ENCODE measurements at places on chromosomes 7 and 10.

- peak; percentile 67 for DNase-seq
These were observed 18.3 kb downstream of the LRRC20 start for GRCh38 chr10:70363971-70364771.

DNA sequence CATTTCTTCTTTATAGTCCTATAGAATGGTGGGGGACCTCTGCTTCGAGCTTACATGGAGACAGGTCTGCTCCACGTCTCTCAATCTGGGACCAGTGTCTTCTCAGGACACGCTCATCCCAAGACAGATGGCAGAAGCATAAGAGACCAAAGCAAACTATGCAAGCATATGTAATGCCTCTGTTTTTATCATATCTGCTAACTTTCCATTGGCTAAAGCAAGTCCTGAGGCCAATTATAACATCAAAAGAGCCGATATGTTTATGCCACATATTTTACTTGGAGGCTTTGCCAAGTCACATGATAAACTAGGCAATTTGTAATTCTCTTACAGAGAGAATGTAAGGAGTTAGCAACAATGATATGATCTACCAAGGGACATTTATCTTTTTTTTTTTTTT, 102.6 kb upstream of the NRBF2 start:
- DNase-seq: no peak

DNA sequence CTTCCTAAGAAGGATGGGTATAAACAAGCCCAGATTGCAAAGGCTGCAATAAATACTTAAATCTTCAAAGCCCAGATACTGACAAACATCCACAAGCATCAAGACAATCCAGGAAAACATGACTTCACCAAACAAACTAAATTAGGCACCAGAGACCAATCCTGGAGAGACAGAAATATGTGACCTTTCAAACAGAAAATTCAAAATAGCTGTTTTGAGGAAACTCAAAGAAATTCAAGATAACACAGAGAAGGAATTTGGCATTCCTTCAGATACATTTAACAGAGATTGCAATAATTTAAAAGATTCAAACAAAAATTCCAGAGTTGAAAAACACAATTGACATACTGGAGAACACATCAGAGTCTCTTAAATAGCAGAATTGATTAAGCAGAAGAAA, 23.0 kb downstream of the GSDME start:
- no peak for DNase-seq

GRCh38 chr7:139782932-139783331, 5.1 kb upstream of the HIPK2 start:
- DNase-seq: no peak

- no peak for DNase-seq
These were observed 9.5 kb downstream of the EPHA1 start for GRCh38 chr7:143399151-143399550.

GRCh38 chr7:2601065-2601464, 30.7 kb upstream of the TTYH3 start:
- DNase-seq: no peak

DNA sequence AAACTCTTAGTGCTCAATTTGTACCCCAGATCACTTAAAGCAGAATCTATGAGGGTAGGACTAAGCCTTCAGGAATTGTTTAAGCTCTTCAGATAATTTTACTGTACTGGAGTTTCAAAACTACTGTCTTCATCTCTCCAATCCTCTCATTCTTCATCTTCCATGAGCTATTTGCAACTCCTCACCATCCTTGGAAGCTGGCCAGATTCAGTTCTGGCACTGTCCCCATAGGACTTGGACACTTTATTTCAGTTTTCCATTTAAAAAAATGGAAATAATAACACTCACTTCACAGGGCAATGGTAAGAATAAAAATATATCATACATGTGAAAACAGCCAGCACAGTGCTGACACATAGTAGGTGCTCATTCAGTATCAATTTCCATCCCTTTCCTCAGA, 74.6 kb downstream of the PPP1R17 start:
- DNase-seq: no peak

DNA sequence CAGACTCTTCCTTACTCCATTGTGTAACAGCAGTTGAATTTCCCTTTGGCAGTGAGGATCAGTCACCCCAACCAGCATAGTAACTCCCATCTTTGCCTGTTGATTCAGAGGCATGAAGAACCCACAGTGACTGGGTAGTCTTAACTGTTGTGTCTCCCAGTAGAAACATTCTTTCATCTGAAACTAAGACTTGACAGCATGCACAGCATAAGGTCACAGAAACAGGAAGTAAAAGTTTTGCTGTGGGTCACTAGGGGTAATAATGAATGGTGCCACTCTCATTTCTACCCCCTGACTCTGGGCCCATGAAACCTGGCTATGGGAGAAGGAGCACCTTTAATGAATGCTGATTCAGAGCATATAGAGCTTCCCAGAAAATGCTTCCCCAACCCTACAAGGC, 8.3 kb upstream of the FRMPD2 start:
- DNase-seq: no peak

DNA sequence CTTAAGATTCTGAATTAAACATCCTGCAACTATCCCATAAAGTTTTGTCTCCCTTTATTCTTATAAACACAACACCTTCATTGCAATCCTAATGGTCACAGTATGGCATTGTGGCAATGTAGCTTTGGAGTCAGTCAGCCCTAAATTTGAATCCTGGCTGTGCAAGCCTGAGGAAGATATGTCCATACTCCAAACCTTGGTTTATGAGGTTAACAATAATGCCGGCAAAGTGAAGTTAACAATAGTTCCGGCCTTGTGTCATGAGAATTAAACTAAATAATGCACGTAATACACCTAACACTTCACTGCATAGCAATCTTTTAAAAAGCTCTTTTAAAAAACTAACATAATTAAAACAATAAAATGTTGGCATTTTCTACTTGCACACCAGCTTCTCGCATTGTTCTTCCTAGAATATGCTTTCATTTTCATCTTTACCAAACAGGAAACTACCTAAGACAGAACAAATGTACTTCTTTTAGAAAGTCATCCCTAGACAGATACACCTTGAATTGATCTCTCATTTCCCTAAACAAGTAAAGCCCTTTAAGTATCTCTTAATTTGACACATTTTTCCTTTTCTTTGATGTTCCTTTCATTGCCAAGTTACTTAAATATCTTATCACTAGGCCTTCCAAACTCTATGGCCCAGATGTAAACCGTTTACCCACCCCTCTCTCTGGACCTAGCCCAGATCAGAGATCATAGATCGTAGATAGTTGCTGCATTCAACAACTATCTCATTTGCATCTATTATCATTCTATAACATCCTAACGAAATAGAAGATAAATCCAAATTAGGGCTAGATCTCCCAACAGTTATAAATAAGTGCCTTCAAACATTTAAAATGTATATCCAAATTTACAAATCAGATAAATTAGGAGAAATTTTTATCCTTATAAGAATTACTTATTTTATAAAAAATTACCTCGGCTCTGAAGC, 66.7 kb downstream of the CREB3L2 start:
- no peak for DNase-seq

DNA sequence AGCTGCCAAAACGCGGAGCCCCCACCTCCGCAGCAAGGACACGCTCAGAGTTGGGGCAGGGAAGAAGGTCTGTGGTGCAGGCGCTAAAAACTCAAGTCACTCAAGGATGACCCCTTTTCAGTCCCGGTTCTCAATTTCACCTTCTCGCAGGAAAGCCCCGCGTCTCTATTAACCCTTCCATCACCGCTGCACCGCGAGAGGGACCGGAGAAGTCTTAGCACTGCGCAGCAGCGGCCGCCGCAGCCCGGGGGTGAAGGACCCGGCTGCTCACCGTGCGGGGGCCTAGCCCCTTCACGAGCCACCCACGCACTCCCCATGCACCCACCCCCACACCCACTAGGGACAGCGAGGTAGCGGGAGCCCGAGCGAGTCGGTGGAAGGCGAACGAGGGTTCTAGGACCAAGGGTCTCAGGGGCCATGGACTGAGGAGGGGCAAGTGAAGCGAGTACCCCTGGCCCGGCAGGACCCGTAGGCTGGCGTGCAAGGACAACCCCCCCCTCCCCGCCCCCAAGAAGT, 162.9 kb downstream of the SH3PXD2A start:
- no peak for DNase-seq

- no peak for DNase-seq
These were observed at the start of gene SEMA4G for GRCh38 chr10:100969187-100970075. TSS of gene SEMA4G (plus strand) at chr10:100969504. CDS start at chr10:100972913, 3,409 bp downstream.

DNA sequence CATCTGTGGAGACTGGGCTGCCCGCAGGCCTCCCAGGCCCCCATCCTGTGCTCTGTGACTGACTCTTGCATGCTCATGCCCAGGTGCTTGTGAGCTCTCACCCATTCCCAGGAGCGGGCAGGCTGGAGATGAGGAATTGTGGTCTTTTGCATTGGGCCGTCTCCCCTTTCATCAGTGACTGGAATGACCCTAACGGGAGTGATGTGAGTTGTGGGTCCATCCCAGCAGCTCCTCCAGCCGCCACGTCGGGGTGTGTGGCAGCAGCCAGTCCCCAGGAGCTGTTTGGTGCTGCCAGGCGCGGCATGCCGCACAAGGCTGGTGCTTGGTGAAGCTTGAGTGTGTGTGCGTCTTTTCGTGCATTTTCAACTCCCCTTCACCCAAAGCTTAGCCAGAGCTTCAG, 164.2 kb downstream of the ACTR3B start:
- DNase-seq: no peak

GRCh38 chr7:141417506-141417905, 133.7 kb upstream of the AGK start:
- DNase-seq: no peak

- no peak for DNase-seq
These were observed 797.4 kb upstream of the COBL start for GRCh38 chr7:52114056-52114455.
